ENCODE measurements at places on chromosomes 13 and 19. TPM values are rescaled to one million over a fixed set of nuclear protein-coding genes. Genes with fewer than 3 reads are reported as not detected.
A peak's percentile ranks its signal among the peaks of the same experiment; 100 is the strongest.

DNA sequence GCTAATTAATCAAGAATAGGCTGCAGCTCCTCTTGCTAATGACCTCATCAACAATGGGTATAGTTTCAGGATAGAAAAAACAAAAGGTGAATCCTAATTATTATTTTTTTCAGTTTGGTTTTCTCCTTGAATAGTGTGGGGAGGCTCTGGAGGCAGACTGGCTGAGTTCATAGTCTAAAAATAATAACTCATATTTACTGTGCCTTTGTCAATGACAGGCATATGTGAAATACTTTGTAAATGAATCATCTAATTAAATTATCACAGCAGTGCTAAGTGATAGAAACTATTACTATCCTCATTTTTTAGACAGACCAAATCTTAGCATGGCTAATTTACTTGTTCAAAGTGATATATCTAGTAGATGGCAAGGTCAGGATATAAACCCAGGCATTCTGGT, 1261.0 kb upstream of the SLC10A2 start:
- no peak for DNase-seq

GRCh38 chr13:44436589-44437337, 63.1 kb downstream of the SERP2 start:
- peak; percentile 85 for DNase-seq

DNA sequence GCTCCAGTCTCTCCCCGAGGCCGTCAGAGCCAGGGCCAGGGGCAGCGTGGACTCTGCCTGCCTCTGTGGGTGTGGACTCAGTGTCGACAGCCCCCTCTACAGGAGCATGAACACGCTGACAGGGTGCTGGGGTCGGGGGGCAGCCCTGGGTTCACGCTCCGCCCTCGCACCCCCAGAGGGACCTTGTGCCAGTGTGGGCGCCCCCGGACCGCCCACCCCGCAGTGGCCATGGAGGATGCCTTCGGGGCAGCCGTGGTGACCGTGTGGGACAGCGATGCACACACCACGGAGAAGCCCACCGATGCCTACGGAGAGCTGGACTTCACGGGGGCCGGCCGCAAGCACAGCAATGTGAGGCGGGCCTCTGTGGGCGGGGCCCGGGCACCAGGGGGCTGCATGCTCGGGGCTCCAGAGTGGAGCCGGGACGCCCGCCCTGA, 8.3 kb downstream of the TRPM4 start:
- DNase-seq: no peak

GRCh38 chr13:27405546-27406134, 18.8 kb upstream of the GTF3A start:
- DNase-seq: no peak

The TSSK6 gene
- total RNA-seq: 0.79 TPM

DNA sequence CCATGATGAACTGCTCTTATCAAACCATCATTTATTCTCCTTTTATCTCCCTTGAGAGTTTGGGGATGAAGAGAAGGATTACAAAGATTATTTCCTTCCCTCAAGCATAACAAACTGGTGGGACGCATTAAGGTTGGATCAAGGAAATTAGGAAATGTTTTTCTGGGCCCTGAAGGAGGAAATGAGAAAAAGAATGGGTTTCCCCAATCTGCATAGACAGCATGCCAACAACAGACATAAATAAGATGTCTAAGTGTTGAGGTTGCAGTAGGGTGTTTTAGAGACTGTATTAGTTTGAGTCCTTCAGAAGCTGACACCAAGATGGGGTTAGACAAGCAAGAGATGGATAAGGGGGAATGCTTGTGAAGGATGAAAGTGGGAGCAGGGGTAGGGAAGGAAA, 7.3 kb downstream of the EPSTI1 start:
- DNase-seq: no peak

DNA sequence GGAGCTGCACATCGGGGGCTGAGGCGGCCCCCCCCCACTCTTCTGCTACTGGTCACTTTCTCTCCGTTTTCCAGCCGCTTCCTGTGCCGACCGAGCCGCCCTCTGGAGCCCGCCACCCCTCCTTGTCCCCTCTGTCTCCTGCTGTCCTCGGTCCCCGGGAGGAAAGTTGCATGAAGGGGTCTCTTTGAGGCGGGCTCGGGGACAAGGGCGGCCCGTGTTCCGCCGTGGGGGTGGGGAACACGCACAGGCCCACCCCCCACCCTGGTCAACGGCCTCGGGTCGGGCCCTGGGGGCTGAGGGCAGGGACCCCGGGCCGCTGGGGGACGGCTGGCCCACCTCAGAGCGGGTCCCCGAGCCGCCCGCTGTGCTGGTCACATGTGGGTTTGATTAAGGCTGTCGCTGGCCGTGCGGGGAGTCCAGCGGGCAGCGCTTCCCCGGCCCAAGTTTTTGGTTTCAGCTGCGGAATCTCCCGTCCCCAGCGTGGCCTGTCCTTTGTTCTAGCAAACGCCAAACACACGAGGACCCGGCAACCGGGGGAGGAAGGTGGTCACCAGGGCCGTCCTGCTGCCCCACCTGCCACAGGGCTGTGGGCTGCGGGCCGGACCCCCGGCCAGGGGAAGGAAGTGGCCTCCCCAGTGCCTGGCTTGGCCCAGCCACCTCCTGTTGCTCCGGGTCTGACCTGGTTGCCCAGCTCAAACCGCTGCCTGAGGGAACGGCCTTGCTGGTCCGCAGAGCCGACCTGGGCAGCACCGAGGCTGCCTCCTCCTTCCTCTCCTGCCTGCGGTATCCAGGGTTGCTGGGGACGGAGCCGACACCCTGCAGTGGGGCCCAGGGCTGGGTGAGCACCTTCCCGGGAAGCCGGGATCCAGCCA, 1.9 kb downstream of the EFNA2 start:
- DNase-seq: no peak

GRCh38 chr19:56595548-56595899, 422 bp downstream of the ZNF71 start:
- DNase-seq: no peak

GRCh38 chr13:21218351-21219035, 42.0 kb downstream of the MRPL57 start:
- DNase-seq: no peak

DNA sequence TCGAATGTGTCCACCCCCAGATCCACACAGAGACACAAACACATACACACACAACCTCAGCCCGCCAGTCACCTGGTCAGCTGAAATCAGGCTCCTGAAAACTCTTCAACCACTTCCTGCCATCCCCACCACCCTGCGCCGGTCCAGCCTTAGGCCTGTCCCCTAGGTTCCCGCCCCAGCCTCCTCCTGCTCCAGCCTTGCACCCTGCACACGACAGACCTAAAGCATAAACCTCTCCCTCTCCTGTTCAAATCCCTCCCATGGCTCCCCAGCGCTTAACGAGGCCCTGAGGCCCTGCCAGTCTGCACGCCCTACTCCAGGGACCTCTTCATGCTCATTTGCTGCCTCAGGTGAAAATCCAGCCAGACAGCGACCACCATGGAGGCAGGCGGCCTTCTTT, 7.1 kb downstream of the PNMA8B start:
- no peak for DNase-seq

DNA sequence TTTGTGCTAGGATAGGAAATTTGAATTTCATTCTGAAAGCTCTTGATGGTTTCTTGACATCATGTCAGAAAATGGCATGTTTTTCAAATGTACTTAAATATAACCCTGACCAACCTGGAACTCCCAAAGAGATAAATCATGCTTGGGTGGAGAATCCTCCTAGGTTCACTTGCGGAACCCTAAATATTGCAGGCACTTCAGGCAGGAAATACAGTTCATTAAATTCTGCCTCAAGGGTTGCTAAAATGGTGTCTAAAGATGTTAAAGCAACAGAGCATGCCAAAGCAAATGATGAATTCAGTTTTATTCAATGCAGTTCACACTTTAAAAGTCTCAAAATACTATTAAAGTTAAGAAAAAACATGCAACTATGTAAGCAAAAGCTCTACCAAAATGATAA, 415.9 kb downstream of the SLITRK6 start:
- no peak for DNase-seq

The EFNA2 gene
- 0.07 TPM for total RNA-seq

- DNase-seq: no peak
These were observed 147.8 kb downstream of the SUCLA2 start for GRCh38 chr13:47853236-47853635.

GRCh38 chr13:20373861-20374260, 141.7 kb upstream of the GJB6 start:
- DNase-seq: no peak

- no peak for DNase-seq
These were observed 133.9 kb downstream of the SLITRK6 start for GRCh38 chr13:85665286-85665685.

- no peak for DNase-seq
These were observed 243.0 kb downstream of the PCDH17 start for GRCh38 chr13:57874530-57874929.

GRCh38 chr13:29948244-29948643, 97.8 kb upstream of the UBL3 start:
- no peak for DNase-seq

The LILRB2 gene
- not detected for total RNA-seq

GRCh38 chr13:106987427-106987785, 419.5 kb upstream of the ARGLU1 start:
- DNase-seq: no peak

The PRTN3 gene
- total RNA-seq: not detected

The TYROBP gene
- total RNA-seq: not detected

DNA sequence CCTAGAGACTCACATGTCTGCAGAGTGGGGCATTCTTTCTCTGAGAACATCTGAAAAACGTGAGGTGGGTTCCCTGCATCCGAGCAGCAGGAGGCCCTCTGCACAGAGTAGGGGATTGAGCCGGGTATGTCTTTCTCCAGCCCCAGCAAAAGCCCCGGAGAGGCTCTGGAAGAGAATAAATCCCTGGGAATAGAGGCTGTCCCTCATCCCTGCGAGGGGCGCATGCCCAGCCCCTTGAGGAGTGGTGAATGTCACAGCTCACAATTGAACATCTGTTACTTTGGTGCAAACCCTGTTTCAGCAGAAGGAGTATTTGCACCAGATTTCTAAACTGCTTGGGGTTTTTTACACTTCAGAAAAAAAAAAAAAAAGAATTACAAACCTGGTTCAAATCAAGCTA, 164.6 kb downstream of the FGF14 start:
- DNase-seq: no peak

DNA sequence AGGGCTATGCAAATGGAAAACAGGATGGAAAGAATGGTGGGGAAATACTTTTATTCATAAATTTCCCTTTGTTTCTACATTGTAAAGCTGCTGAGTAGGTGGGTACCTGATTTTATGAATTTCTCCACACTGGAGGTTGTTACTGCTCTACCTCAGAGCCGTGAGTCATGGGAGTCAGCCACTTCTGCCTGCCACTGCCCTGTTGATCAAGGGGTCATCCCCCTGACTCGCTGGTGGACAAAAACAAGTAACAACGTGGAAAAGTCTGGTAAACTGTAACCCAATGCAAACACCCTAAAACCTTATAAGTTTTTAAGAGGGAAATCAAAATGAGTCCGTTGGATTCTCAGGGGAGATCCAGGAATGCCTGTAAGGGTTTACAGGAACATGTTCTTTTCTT, 329.5 kb downstream of the ATP8A2 start:
- DNase-seq: no peak

DNA sequence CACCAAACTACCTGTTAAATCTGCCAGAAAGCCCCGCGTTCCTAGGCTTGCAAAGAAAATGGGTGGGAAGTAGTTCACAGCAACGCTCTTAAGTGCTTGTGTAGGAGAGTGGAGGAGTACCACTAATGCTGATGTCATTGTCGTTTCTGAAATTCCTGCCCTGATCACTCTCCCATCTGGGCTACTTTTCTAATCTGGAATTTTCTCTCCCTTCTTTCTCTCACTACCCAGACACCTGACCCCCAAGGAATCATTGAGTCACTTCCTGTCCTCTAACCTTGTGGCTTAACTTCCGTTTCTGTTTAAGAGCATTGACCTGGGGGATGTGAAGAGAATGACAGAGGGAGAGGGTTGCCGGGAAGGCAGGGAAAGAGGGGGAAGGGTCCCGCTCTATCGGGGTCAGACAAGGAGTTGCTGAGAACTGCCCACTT, 98.7 kb downstream of the STARD13 start:
- DNase-seq: no peak

- no peak for DNase-seq
These were observed 116.7 kb downstream of the POSTN start for GRCh38 chr13:37481885-37482227.

The UTP14C gene
- 7.9 TPM for total RNA-seq

GRCh38 chr13:109088624-109088917, 459.2 kb downstream of the MYO16 start:
- no peak for DNase-seq

The IFI30 gene
- 2.2 TPM for total RNA-seq

The PNMA8B gene
- 0.11 TPM for total RNA-seq

The ZNF880 gene
- 14.3 TPM for total RNA-seq

The METTL21C gene
- total RNA-seq: not detected

GRCh38 chr13:51519771-51520216, 64.5 kb upstream of the WDFY2 start:
- no peak for DNase-seq

The ZNF585A gene
- total RNA-seq: 11.7 TPM

DNA sequence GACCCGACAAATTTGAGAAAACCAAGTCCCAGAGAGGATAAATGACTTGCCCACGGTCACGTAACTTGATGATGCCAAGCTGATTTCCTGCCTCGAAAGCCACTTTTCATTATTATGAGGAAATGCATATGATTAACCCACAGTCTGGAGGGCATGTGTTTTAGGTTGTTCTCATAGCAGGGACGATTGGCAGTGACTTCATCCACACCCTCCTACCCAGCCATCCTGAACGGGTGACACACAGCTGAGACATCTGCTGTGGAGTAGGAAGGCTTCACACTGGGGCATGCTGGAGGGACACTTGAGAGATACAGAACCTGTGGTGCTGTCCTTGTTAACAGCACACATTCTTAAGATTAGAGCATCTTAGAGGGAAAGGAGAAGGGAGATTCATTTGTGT, 65.4 kb upstream of the WDFY2 start:
- no peak for DNase-seq

GRCh38 chr19:35213663-35214632, 14.6 kb downstream of the FAM187B start:
- DNase-seq: peak; percentile 95

Measured in pulmonary artery endothelial cell (primary cell).